Muscle of leg (tissue), 16 donors: ENCODE measurements at places on chromosomes 6 and 20. TPM values are rescaled to one million over a fixed set of nuclear protein-coding genes. Genes with fewer than 3 reads are reported as not detected.

Gene NOX3
- not detected for polyA plus RNA-seq

Gene LRFN2
- polyA plus RNA-seq: 0.17 TPM

Gene GINS1
- polyA plus RNA-seq: 9.7 TPM

Gene RIPOR2
- 27.3 TPM for polyA plus RNA-seq

Gene MYCT1
- polyA plus RNA-seq: 21.3 TPM

Gene SALL4
- polyA plus RNA-seq: 0.18 TPM

Gene HCRTR2
- 0.06 TPM for polyA plus RNA-seq

Gene GNAS-AS1
- polyA plus RNA-seq: 2.5 TPM

Gene SPTLC3
- polyA plus RNA-seq: 3.8 TPM
